ENCODE measurements at places on chromosomes 4 and X.

DNA sequence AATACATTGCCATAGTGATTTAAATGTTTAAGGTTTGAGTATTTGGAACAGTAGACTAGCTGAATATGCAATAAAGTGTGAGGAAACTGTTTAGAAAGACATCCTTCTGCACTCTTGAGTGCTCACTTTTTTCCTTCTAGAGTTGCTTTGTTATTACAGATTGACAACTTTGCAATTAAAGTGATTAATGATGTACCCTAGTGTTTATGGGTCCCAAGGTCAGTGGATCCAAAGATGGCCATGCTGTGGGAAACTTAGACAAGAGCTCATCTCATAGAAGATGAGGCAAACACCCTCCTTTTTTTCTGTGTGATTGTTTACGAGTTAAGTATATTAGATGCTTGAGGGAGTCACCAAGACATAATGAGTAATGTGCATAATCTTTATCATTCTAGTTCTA lies 118.8 kb downstream of the PDLIM5 start:
- DNase-seq, result no peak

- no peak for DNase-seq
Measured at GRCh38 chrX:5852941-5853340, 375.7 kb downstream of the NLGN4X start.

- no peak for DNase-seq
Measured at GRCh38 chr4:162793571-162793970, 373.1 kb downstream of the NAF1 start.

DNA sequence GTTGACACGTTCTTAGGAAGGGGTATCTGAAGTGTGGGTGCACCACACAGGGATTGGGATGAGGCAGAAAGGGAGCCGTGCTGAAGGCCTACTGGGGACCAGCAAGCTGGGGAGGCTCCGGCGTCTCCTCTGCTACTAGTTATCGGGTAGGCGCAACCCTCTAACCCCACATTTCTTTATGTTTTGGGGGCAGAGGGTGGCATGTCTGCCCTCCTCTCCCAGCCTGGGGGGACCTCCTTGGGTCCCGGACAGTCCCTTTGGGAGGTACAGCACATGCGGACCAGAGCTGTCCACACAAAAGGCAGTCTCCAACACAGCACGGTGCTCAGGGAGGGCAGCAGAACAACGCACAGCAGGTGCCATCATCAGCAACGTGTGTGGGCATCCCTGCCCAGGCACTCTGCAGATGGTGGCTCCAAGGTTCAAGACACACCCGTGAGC lies 33.2 kb downstream of the WDR1 start:
- no peak for DNase-seq

GRCh38 chrX:70504772-70505450 lies 60.3 kb downstream of the DLG3 start:
- DNase-seq, result no peak

GRCh38 chr4:4417886-4418285 lies 31.0 kb downstream of the NSG1 start:
- no peak for DNase-seq

DNA sequence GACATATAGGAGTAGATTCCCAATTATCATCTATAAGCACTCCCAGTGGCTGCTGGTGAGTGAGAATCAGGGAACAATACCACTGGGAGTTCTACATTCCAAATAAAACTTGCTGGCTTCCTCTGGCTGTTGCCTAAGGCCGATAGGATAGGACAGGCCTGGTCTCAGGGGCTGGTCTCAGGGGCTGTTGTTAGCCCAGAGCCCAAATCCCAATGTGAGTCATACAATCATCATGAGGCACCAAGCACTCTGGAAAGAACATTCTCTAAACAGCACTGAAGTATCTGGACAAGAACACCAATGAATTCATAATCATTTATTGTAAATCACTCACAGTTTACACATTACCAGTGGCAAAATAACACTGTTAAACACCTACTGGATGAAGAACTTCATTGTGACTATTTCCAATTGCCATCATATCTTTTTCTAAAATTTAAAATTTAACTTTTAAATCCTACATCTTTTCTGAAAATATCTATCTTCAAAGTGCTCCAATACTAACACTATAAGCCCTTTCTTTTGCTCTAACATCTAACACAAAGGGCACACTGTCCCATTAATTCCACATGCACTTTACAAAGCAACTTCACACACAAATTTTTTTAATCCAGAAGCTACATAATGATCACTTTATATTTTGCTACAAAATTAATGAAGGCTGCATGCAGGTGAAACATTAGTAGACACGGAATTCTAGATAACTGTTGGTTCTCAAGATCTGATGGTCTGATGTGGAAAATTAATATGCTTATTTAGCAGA lies 67.6 kb upstream of the TMEM150C start:
- no peak for DNase-seq

GRCh38 chr4:172619218-172619617 lies 549.4 kb upstream of the GALNT7 start:
- no peak for DNase-seq

- DNase-seq, result peak; percentile 32
Measured at GRCh38 chr4:84582988-84583875, at the start of gene CDS1. TSS of gene CDS1 (plus strand) at chr4:84583127. CDS start at chr4:84583402, 275 bp downstream.

DNA sequence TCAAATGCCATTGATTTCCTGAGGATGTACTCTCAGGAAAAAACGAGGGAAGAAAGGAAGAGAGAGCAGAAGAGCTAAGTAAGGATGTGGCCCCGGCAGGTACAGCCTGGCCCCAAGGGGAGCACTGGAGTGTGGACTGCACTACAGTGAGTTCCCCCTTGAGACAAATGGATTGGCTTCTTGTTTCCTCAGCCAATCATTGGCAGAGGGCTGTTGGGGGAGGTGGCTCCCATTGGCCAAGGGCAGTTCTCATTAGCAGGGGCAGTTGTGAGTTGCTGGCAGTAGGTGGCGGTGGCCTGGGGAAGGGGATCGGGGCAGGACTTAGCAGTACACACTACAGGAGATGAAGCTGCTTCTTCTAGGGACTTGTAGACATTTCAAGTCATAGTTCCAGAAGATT lies 24.1 kb upstream of the OCIAD2 start:
- DNase-seq, result no peak

- DNase-seq, result no peak
Measured at GRCh38 chr4:109818268-109818667, 2.7 kb downstream of the GAR1 start.

- DNase-seq, result no peak
Measured at GRCh38 chr4:148448141-148448540, 5.9 kb upstream of the NR3C2 start.

- DNase-seq, result peak; percentile 0
Measured at GRCh38 chr4:190018201-190018920, 8.7 kb downstream of the FRG2 start.

DNA sequence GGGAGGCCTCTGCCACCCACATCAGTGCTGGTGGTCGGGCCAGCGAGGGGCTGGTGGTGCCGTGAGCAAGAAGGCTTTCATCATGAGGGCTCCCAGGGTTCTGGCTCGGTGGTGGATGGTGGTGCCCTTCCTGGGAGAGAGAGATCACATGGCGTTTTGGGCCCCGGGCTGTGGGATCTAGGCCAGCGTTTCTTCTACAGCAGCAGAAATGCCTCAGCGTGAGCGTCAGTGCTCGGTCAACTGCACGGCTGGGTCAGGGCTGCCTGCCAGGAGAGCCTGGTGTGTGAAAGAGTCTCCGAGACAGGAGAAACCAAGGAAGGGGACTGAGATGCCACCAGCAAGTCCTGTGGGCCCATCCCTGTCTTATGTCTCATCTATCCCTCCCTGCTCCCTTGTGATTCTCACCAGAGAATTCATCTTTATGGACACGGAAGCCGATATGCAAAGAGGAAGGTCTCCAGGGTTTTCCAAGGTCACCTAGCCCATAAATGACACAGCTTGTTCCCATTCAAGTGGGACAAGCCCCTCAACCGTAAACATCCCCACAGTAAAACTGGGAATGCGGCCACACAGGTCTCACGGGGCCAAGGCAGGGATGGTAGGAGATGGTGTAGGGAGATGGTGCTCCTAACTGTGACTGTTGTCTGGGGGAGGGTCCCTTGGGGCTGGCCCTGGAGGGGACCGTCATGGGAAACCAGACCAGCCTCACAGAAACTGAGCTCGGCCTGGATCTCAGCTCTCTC lies 99.2 kb downstream of the SORCS2 start:
- no peak for DNase-seq

- no peak for DNase-seq
Measured at GRCh38 chr4:1448589-1449420, 42.6 kb upstream of the NKX1-1 start.

- DNase-seq, result peak; percentile 40
Measured at GRCh38 chr4:26310264-26310663, 10.6 kb upstream of the RBPJ start.

GRCh38 chr4:122614621-122615020 lies 6.2 kb downstream of the IL21 start:
- no peak for DNase-seq

DNA sequence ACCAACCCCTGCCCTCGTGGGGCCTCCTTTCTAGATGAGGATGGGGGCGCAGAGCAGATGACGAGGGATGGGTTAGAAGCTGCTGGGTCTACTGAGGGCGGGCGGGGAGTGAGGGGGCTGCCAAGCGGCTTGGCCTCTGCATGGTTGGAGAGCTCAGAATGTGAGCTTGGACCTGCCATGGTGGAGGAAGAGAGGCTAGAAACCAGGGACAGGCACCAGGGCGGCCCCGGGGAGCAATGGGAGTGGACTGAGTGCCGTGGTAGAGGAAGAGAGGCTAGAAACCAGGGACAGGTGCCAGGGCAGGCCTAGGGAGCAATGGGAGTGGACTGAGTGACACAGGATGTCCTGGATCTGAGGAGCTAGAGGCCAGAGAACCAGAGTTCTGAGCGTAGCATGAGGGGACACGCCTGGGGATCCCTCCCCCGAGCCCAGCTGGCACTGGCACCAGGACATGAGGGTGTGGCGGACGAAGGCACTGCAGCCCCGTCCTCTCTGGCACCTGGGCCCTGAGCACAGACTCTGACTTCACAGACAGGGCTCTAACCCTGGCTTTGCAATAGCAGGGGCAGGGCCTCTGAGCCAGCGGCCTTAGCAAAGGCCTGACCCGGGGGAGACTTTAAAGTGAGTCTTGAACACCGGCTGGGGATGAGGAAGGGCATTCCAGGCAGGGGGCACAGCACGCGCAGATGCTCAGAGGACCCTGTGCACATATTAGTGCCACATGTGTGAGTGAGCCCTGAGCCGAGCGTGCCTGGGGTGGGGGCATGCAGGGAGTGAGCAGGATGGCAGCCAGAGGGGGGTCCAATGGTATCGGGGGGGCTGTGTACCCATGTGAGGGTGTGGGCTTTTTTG lies 214.0 kb upstream of the PSAPL1 start:
- DNase-seq, result no peak

DNA sequence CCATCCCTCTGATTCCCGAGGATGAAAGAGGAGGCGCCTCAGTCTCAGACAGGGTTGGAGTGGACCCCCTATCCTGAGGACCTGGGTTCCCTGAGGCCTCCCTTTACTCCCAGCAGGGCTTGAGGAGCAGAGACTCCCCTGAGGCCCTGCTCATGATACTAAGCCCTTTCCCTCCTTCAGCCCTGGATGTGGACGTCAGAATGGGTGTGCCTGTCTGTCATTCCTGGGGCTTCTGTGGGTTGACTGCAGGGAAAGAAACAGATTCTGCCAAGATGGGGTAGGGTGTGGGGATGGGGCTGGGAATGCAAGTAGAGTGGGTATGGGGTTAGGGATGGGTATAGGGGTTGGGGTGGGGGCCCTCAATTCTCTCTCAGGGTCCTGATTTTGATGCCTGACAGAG lies 21.1 kb downstream of the MAGEA10 start:
- DNase-seq, result no peak

- no peak for DNase-seq
Measured at GRCh38 chr4:105544520-105545286, 7.7 kb upstream of the ARHGEF38 start.

DNA sequence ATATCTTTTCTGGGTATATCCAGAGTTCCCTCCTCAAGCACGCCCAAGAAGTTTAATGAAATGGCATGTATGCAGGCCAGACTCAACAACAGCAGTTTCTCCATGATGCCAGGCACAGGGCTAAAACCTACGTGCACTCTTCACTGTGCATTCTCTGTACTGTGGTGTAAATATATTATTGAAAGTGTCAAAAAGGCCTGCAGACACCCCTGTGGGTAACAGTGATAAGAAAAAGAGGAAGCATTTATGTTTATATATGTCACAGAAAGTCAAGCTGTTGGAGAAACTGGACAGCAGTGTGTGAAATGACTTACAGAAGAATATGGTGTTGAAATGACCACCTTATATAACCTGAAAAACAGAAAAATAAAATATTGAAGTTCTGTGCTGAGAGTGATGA lies 29.6 kb upstream of the DCAF8L1 start:
- DNase-seq, result peak; percentile 79

GRCh38 chr4:173442223-173442932 lies 43.5 kb upstream of the SCRG1 start:
- DNase-seq, result no peak

- DNase-seq, result no peak
Measured at GRCh38 chr4:186161138-186161537, 30.2 kb upstream of the CYP4V2 start.

DNA sequence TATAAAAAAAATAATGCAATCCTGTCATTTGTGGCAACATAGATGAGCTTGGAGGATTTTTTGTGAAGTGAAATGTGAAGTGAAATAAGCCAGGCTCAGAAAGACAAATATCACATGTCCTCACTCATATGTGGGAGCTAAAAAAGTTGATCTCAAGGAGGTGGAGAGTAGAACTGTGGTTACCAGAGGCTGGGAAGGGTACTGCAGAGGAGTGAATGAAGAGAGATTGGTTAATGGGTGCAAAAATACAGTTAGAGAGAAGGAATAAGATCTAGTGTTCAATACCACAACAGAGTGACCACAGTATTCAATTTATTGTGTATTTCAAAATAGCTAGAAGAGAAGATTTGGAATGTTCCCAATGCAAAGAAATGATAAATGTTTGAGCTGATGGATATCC lies 13.4 kb upstream of the ZCCHC18 start:
- no peak for DNase-seq

DNA sequence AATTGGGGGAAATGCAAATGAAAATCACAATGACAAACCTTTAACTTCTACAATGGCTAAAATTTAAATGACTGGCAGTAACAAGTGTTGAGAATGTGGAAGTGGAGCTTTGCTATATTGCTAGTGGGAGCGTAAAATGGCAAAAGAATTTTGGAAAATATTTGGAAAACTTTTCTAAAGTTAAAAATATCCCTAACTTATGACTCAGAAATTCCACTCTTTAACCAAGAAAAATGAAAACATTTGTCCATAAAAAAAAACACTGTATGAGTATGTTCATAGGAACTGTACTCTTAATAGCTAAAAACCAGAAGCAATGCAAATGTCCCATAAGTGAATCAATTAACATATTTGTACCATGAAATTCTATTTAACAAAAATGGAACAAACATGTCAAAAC lies 3.6 kb downstream of the TBCK start:
- DNase-seq, result no peak
